ENCODE measurements at places on chromosomes 3 and 15. TPM values are rescaled to one million over a fixed set of nuclear protein-coding genes. Genes with fewer than 3 reads are reported as not detected.

RASGRP1 gene
- 21.2 TPM for total RNA-seq

NTRK3 gene
- 1.00 TPM for total RNA-seq

CADM2 gene
- total RNA-seq = not detected

TF gene
- 63.3 TPM for total RNA-seq

RAF1 gene
- 57.3 TPM for total RNA-seq

NOX5 gene
- total RNA-seq = 0.44 TPM

TYRO3 gene
- total RNA-seq = 13.4 TPM

MAP6D1 gene
- 2.0 TPM for total RNA-seq

PLA2G4E gene
- 18.1 TPM for total RNA-seq

MASP1 gene
- total RNA-seq = 1.6 TPM

GUCA1C gene
- total RNA-seq = not detected

ACSBG1 gene
- not detected for total RNA-seq

FBXO40 gene
- not detected for total RNA-seq

SLC28A2 gene
- not detected for total RNA-seq

IQCB1 gene
- 9.0 TPM for total RNA-seq

GOLGA8J gene
- total RNA-seq = 0.20 TPM

GOLGA6L9 gene
- 6.1 TPM for total RNA-seq

CSTA gene
- 2,321 TPM for total RNA-seq

ERICH6 gene
- total RNA-seq = not detected

CCDC33 gene
- 0.32 TPM for total RNA-seq

RTP3 gene
- not detected for total RNA-seq

IGF2BP2 gene
- total RNA-seq = 4.9 TPM

OSBPL10 gene
- total RNA-seq = 29.1 TPM

EPHA3 gene
- 0.40 TPM for total RNA-seq

Measured in esophagus mucosa (tissue), 1 donor.